ENCODE measurements at places on chromosomes 6 and 20.

DNA sequence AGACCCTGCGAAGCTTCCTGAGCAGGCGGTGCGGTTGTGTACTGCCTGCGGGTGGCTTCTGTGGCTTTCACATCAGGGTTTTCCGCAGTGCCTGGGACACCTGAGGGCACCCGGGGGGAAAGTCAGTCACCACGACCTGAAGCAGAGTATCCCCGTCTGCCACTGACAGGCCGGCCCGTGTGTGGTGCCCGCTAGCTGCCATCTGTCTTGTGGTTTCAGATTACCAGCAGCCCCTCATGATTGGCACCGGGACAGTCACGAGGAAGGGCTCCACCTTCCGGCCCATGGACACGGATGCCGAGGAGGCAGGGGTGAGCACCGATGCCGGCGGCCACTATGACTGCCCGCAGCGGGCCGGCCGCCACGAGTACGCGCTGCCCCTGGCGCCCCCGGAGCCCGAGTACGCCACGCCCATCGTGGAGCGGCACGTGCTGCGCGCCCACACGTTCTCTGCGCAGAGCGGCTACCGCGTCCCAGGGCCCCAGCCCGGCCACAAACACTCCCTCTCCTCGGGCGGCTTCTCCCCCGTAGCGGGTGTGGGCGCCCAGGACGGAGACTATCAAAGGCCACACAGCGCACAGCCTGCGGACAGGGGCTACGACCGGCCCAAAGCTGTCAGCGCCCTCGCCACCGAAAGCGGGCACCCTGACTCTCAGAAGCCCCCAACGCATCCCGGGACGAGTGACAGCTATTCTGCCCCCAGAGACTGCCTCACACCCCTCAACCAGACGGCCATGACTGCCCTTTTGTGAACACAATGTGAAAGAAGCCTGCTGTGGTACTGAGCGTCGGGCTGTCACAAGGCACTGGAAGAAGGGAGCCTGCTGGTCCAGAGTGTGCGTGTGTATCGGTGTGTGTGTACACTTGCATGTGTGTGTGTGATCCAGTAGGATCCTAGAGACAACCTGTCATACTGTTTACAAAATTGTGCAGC is 54.4 kb downstream of the GOPC start:
- peak; percentile 49 for DNase-seq

DNA sequence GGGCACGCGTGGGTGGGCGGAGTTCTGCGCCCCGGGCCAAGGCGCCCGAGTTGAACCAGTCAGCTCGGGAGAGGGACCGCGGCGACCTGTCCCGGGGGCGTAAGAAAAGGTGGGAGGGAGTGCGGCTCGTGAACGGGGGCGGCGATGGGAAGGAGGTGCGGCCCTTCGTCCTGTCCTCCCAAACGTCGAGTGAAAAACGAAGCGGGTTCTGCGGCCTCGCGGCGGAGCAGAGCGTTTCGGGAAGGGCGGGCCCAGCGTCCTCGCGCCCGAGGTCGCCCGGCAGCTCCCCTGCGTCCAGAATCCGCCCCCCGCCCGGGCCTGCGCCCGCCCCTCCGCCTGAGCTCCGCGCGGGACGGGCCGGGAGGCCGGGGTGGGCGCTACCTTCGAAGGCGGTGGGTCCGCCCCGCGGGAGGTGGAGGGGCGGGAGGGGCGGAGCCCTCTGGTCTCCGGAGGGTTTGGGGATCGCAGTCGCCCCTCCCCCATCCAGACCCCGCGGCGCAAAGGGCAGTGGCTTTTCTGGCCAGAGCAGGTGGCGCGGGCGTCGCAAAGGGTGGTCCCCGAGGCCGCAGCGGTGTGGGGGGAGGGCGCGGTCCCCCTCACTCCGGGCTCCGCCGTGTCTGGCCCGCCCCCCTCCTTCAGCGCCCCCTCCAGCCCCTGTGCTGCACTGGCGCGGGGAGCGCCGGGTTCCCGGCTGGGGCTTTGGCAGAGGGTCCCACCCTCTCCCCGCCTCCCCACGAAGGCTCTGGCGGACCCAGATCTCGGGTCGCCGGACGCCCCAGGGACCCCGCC is 838 bp downstream of the STMN3 start:
- DNase-seq, result no peak

DNA sequence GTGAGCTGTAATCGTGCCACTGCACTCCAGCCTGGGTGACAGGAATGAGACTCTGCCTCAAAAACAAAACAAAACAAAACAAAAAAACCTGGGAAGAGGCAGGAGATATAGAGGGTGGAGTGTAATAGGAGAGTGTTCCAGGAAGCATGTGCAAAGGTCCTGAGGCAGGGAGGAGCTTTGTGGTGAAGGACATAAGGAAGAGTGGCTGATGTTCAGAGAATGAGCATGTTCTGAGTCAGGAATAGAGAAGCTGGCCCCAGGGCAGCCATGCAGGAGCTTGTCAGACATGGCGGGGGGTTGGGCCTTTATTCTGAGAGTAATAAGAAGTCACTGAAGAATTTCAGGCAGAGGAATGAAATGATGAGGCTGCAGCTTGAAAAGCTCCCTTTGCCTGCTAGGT is 337.0 kb downstream of the CDH26 start:
- no peak for DNase-seq

DNA sequence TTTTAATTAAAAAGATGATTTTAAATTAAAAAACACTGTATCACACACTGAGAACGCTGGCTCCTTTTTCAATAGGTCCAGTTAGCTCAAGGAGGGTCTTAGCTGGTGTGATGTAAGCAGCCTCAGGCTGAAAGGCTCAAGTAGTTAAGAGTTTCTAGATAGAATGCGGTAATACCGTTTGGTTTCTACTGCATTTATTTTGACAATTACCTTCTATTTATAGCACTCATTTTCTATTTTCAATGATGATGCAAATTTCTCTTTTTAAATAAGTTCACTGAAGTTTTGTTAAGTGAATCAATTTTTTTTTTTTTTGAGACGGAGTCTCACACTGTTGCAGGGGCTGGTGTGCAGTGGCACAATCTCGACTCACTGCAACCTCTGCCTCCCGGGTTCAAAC is 87.1 kb downstream of the PREX1 start:
- no peak for DNase-seq
